ENCODE measurements at places on chromosomes 5 and 9.

- DNase-seq = no peak
Observed at GRCh38 chr9:99870126-99870525, 36.3 kb upstream of the STX17 start.

GRCh38 chr5:132270706-132271105 is 13.2 kb downstream of the PDLIM4 start:
- DNase-seq = no peak

DNA sequence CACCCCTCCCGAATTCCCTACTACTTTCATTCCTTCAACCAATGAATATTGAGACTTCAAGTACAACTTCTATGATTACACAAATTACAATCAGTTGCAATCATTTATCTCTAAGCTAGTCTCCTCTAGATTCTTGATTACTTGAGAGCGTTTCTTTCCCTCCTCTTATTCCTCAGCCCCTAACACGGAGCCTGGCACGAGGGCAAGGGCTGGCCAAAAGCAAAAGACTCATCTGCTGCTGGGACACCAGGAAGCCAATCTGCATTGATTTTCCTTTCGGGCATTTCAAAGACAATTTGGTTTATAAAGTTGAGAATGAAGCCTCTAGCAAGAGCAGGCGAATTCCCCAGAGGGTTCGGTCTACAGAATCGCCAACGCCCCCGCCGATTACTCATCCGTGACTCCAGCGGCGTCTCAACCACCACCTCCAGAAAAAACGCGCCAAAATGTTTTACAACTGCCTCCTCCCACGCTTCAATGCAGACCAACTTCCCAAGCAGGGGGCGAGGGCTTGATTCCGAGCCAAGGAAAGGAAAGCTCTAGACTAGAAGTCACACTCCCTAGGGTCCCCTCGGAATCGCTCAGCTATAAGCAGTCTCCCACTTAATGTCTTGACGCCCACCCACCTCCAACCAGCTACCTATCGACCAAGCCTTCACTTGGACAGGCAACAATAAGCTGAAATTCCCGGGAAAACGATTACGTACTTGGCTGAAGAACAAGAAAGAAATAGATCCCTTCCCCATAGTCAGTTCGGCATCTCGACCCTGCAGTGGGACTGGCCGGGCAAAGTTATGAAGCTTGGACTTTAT is 1.5 kb downstream of the PCSK1 start:
- DNase-seq = peak; percentile 6

- DNase-seq = no peak
Observed at GRCh38 chr5:8590959-8591358, 722.0 kb downstream of the MTRR start.

DNA sequence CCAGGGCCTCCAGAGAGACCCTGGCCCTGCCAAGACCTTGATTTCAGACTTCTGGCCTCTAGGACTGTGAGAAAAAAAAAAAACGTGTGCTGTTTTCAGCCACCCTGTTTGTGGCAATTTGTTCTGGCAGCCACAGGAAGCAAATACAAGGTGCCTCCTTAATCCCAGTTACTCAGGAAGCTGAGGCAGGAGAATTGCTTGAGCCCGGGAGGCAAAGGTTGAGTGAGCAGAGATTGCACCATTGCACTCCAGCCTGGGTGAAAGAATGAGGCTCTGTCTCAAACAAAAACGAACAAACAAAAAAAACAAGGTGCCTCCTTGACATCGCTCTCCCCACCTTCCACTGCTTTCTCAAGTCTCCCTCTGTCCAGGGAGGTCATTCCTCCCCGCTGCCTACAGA is 98.0 kb downstream of the GABBR2 start:
- no peak for DNase-seq

- no peak for DNase-seq
Observed at GRCh38 chr9:82302968-82303655, 314.5 kb downstream of the SPATA31D1 start.

GRCh38 chr9:104787306-104788015 is 23.5 kb downstream of the NIPSNAP3B start:
- DNase-seq = no peak

DNA sequence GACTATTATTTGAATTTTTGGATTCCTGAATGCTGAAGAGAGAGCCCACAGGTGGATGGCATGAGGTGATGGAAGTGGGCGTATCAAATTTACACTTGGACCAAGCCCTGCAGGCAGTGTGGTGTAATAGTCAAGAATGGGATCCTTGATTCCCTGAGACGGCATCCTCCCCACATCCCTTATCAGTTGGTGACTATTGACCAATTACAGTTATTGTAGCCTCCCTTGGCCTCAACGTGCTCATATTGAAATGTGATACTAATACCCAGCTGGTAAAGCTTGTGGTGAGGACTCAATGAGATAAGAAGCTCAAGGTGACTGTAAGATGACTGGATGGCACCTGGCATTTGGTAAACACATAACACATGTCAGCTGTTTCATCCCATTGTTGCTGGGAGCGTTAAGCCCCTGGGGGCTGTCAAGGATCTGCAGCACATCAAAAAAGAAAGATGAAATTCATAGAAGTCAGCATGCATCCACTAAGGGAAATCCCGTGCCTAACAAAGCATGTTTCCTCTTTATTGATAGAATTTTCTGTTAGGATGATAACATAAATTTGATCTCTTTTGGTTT is 65.6 kb upstream of the IRX2 start:
- no peak for DNase-seq

DNA sequence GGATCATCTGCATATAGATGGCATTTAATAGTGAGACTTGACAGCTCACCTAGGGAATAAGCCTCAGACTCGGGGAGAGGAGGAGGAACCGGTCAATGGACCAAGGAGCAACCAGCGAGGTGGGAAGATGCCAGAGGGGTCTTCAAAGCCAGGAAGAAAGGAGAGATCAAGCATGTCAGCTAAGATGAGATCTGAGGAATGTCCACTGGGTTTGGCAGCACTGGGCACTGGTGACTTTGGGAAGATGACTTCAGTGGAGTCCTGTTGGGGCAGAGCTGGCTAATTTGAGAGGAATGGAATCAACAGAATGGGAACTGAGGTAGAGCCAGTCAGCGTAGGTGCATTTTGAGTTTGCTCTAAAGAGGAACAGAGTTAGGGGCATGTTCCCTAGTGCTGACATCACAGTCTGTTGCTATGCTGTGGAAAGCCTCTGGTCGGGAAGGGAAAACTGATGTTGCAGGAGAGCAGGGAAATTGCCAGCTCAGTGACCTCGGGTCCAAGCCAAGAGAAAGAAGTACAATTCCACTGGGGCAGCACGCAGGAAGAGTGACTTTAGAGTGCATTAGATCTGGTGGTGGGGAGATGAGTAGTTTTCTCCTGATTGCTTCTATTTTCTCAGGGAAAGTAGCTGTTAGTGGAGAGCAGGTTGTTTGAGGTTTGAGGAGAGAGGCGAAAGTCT is 56.9 kb downstream of the ZNF618 start:
- no peak for DNase-seq

DNA sequence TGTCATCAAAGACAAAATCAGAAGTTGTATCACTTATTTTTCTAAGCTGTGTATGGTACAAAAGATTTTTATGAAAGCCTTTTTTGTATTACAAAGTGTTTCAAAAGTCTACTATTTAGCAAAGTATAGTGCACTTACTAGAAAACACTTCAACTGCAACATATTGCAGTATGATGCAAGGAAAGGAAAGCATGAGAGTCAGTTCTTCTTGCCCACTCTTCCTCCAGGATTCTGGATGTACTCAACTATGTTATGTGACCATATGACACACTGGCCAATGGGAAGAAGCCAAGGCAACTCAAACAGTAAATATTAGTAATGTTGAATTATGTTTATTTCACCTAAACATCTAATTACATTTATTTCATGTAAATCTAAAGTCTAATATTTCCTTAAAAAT is 49.5 kb upstream of the TYRP1 start:
- no peak for DNase-seq

DNA sequence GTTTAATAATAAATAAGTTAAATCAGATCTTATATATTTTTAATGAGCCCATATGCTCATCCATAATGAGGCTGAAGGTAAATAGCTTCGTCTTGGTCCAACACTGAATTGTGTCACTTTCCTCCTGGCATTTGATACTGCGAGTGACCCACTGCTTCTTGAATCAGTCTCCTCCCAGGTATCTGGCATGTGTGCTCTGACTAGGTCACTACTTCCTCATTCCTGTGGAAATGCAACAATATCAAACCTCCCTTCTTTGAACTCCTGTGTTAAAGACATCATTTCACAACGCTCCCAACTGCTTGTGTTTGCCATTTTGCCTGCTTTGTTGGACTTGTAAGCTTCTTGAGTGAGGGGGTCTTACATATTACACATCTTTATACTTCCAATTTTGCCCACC is 157.7 kb downstream of the SLC24A2 start:
- DNase-seq = no peak

GRCh38 chr5:73238873-73239272 is 65.9 kb downstream of the TMEM174 start:
- DNase-seq = no peak

GRCh38 chr5:134559672-134560071 is 34.2 kb downstream of the JADE2 start:
- no peak for DNase-seq

GRCh38 chr5:166708291-166708690 is 1583.2 kb upstream of the WWC1 start:
- no peak for DNase-seq

DNA sequence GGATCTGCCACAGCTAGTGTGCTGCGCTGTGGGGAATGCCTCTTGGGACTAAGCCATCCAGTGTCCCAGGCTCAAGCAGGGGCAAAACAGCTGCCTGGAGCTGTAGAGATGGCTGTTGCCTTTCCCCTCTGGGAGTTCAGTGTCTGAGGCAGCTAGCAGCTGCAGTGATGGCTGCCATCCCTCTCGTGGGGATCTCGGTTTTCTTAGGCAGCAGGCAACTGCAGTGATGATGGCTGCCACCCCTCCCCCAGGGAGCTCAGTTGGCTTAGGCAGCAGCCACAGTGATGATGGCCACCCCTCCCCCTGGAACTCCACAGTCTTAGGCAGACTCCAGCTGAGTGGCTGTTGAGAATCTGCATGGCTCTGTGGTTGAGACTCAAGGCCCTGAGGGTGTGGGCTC is 1389.2 kb upstream of the NUDT12 start:
- DNase-seq = no peak

- no peak for DNase-seq
Observed at GRCh38 chr9:126366366-126367011, 39.9 kb downstream of the MVB12B start.

DNA sequence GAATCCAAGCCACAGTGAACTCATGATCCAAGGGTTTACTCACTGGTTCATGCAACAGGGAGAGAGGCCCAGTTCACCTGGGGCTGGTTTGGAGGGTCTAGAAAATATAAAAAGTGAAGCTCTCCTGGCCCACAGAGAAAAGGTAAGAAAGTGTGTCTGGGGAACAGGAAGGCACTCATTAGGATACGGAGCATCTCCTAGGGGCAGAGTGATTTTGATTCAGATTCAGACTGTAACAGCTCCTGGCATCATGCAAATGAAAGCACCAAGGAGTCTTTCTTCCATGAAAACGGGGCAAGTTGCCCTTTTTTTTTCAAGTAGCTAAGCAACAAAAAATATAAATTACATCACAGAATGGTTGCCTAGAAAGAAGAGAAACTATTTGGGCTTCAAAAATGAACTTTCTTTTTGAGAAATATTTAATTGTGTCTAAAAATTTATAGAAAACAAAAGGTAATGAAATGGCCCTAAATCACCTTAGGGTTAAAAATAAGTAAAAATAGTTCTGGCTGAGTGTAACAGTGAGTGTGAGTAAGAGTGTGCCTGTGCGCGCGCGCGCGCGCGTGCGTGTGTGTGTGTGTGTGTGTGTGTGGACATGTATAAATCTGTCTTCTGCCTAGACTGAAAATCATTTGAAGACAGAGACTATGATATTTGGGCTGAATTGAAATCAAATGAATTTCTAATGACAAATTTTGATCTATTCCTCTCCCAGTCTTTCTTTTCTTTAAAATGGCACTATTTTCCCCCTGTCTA is 177.8 kb upstream of the ZNF462 start:
- DNase-seq = no peak

GRCh38 chr5:129656952-129657351 is 90.9 kb upstream of the MINAR2 start:
- no peak for DNase-seq

- no peak for DNase-seq
Observed at GRCh38 chr5:74352256-74352655, 288.3 kb downstream of the ENC1 start.

DNA sequence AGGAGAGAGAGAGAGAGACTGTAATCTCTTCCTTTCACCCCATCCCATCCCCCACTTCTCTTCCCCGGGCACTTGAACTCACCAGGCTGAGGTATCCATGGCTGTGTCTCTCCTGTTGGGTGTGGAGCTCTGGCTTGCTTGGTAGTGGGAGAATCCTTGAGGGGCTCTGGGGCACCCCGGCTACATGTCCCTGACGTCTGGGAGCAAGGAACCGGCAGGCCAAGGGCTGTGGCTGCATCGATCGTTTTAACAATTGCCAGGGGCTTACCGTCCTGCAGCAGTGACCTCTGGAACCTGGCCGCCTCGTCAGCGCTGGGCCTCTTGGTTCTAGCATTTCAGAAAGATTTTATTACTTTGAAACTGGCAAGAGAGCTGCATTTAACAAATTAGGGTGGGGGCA is 30.0 kb downstream of the FGF18 start:
- no peak for DNase-seq

- no peak for DNase-seq
Observed at GRCh38 chr5:42267091-42267490, 156.1 kb upstream of the GHR start.

- DNase-seq = no peak
Observed at GRCh38 chr9:37404590-37404989, 17.9 kb upstream of the GRHPR start.

DNA sequence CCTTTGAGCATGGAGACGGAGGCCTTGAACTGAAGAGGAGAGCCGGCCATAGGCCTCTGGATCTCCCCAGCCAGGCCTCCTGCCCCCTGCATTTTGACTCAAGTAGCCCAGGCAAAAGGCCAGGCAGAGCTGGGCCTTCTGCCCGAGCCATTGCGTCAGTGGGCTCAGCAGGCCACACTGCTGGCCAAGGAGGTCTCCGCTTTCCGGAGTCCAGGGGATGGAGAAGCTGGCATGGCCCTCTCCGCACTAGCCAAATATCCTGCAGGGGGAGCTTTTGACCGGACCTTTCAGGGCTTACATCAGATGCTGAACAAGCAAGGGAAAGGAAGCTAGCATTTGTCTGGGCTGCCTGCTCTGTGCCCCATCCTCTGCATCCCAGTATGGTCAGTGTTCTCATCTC is 386.8 kb downstream of the TRIM36 start:
- no peak for DNase-seq

DNA sequence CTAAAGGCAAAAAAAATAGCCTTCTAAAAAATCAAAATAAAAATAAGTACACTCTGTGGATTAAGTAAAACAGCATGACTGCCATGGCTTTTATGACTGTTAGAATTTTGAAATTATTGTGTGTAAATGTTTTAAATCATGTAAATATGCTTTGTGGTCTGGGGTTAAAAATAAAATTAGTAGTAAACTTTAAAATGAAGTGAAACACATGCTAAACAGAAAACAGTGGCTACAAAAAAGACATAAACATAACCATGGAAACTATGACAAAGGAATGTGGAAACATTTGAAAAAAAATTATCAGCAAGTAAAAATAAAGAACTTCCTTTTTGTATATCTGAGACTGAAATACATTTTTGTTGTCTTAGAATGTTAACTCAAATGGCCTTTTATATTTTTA is 134.5 kb upstream of the SPEF2 start:
- no peak for DNase-seq

All from T-helper 2 cell treated with Interferon-gamma antibody and Interleukin-4, amounts not matched to agents 5 μg/mL and 100 μg/mL, for 36 hours (primary cell).